IPS DF 19.7 (cell line): ENCODE measurements at places on chromosomes 7 and 10.

GRCh38 chr10:101297901-101298486 lies 56.0 kb upstream of the BTRC start:
- no peak for DNase-seq

DNA sequence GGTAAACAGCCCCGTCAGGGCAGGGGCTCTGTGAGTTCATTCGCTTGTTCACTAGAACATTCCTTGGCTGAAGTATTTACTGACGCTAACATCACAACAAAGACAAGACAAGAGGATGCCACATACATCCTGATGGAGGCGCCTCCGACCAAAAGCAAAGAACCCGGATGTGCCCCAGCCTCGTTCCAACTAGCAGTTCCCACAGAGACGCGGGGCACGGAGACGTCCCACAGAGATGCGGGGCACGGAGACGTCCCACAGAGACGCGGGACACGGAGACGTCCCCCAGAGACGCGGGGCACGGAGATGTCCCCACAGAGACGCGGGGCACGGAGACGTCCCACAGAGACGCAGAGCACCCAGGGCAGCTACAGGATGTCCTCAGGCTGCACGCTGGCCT lies 35.4 kb upstream of the CFAP46 start:
- DNase-seq, result no peak

- DNase-seq, result no peak
These were observed 103.8 kb upstream of the PPIF start for GRCh38 chr10:79243181-79244067.

DNA sequence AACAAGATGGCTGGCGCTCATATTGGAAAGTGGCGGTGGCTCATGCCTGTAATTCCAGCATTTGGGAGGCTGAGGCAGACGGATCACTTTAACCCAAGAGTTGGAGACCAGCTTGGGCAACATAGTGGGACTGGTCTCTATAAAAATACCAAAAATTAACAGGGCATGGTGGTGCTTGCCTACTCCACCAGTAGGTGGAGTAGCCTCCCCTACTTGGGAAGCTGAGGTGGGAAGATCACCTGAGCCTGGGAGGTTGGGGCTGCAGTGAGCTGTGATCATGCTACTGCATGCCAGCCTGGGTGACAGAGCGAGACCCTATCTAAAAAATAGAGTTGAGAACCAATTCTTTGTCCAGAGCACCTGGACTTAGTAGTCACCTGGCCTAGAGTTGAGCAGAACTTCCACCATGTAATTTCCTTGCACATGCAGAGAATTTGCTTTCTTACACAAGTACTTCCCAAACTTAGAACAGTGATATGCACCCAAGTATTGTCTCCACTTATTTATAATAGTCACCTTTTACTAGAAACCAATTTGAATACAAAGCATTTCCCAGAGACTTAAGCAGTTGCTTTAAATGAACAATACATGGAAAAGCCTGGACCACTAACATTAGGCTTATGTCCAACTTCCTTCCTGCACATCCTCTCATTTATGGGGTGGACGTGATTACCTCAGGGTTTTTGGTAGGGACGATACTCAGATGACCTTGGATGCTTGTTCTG lies 15.9 kb downstream of the LAMB4 start:
- DNase-seq, result peak; percentile 15

DNA sequence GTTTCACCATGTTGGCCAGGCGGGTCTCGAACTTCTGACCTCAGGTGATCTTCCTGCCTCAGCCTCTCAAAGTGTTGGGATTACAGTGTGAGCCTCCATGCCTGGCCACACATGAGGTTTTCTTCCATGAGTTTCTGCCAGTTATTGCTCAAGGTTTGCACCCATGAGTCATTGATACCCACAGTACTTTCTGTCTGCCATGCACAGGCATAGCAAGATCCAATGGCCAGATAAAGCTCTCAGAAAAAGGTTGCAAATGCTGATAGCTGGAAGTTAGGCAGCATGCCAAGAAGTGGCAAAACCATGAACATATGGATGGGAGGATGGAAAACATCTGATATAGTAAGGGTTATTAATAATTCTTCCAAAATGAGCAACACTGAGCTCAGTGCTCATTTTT lies 298.7 kb upstream of the NRG3 start:
- no peak for DNase-seq

- DNase-seq, result no peak
These were observed 77.4 kb downstream of the RBM20 start for GRCh38 chr10:110721406-110722038.

DNA sequence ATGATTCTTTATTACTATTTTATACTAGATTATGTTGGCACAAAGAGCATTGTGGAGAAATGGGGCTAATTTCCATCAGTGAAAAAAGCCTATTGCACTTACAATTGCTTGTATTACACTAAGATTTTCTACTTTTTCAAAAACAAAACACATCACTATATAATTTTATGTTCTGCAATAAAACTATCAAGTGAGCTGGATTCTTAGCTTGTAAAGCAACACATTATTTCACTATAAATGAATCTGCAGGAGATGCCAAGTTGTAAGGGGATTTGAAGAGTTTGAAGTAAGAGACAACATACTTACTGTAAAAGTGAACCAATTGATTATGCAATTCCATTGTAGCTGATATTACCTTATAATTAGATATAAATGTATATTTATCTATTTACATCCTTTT lies 333.3 kb upstream of the SEMA3D start:
- no peak for DNase-seq

- no peak for DNase-seq
These were observed 25.6 kb upstream of the PLEKHA1 start for GRCh38 chr10:122348935-122349361.

- DNase-seq, result no peak
These were observed 98.6 kb upstream of the DIP2C start for GRCh38 chr10:787933-788651.

DNA sequence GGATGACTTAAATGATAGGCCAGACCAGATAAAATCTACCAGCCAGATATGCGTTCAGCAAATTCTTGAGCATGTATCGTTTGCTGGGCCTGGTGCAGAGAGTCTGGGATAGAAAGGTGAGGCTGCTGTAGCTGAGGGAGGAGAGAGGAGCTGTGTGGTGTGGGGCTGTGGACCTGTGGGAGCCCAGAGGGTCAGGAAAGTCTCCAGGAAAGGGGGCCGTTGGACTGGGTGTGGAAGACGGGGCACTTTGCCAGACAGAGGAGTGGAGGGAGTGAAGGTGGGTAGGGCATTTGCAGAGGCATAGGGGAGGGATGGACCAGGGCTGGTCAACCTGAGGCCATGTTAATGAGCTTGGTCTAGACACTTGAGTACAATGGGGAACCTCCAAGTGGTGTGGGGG lies 124.7 kb upstream of the UNC5B start:
- no peak for DNase-seq

DNA sequence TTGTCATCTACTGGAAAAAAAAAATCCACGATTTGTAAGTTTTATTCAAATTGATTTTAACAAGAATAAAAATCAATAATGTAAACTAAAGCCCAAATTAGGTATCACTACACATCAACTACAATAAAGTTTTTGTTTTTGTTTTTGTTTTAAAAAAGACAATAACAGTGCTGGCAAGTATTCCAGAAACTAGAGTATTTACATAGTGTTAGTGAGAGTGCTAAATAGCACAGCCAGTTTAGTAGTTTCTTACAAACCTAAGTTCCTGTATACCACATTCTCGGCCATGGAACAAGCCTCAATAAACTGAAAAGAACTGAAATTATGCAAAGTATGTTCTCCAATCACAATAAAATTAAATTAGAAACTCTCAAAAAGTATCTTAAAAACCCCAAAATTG lies 8.1 kb downstream of the ARHGAP12 start:
- DNase-seq, result no peak

DNA sequence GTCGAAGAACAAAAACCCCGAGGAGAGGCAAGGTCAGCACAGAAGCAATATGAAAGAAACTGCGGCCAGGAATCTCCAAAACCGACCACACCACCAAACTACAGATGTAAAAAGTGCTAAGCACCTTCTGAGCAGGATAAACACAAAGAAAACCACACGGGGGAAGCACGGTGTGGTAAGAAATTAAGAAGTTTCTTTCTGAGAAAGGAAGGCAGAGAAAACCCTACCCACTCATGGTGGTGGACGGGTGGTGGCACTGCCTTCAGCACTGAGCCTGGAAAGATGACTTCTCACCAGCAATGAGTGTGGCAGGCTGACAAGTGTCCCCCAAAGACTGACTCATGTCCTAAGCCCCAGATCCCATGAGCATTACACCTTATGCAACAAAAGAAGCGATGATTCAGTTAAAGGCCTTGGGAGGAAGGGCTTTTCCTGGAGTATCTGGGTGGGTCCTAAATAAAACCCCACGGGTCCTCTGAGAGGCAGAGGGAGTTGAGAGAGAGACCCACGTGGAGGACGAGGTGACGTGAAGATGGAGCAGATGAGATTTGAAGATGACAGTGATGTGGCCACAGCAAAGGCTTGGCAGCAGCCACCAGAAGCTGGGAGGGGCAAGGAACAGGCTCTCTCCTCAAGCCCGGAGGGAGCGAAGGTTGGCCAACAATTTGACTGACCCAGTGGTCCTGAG lies 124.9 kb downstream of the DLG5 start:
- no peak for DNase-seq

DNA sequence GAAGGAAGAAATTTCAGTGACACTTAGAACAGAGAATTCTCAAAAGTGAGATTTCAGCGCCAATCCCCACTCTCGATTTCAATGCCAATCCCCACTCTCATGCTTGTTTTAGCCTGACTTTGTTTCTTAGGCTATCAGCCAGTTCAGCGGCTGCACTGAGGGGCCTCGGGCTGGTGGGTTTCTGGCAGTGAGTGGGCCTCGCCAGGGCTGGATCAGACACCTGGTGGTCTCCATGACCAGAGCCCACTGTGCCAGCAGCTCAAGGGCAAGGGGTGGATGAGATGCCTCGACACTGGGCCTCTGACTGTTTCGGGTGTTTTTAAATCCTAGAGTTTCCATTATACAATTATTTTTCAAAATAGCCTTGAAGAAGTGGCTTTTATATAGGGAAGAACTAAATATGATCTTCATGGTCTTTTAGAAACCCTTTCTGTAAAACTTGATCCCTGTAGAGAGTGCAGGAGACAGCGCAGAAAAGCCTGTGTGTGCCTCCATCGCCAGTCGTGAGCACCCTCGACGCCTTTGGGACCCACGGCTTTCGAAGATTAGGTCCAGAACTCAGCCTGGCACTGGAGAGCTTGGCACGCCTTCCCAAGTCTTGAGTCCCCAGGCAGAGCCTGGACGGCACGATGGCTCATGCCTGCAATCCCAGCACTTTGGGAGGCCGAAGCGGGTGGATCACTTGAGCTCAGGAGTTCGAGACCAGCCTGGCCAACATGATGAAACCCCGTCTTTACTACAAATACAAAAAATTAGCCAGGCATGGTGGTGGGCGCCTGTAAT lies 76.2 kb downstream of the INPP5A start:
- no peak for DNase-seq

GRCh38 chr10:16765509-16766375 lies 51.5 kb downstream of the RSU1 start:
- no peak for DNase-seq

- no peak for DNase-seq
These were observed 8.7 kb downstream of the SEMA3E start for GRCh38 chr7:83640240-83640639.

- DNase-seq, result no peak
These were observed 178.3 kb upstream of the KLF14 start for GRCh38 chr7:130912082-130912861.

DNA sequence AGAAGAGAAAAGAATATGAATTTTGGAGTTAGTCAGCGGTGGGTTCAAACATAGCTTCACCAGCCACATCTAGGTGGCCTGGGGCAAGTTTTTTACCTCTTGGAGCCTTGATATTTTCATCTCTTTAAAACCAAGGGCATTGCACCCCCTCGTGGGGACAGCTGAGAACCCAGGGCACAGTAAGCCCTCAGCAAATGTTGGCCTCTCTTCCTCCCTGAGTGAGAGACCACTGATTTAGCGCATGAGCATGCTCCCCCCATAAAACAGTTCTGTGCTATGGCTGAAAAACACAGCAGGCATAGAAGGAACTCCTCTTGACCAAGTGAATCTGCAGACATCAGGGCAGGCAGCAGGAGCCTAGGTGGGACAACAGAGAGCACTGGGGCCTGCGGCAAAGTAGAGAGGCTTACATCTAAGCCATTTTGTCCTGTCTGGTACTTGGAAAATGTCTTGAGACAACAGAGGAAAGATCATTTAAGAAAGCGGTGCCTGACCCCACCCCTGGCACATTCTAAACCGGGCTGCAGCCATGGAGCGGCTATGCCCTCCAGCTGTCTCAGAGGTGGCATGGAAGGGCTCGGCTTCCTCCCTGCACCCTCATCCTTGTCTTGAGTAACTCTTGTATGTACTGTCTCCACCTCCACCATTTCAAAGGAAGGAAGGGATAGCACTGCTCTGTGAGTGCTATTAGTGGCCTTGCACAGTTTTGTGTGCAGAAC lies 94.7 kb downstream of the ARHGAP22 start:
- no peak for DNase-seq

DNA sequence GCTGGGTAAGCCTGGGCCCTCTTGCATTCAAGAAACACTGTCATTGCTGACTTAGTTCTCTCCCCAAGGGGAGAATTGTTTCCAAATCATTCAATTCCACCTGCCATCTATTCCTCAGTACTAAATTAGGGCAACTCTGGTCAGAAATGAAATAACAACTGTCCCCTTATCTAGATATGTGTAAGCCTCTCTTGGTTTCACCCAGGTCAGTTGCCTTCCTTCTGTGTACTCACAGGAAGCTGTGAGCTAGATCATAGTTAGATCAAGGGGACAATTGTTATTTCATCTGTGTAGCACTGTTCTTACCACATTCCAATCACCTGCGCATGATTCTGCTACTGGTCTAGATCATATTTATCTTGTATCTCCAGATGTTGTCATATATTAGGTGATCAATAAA lies 483.0 kb upstream of the SORCS1 start:
- DNase-seq, result no peak

DNA sequence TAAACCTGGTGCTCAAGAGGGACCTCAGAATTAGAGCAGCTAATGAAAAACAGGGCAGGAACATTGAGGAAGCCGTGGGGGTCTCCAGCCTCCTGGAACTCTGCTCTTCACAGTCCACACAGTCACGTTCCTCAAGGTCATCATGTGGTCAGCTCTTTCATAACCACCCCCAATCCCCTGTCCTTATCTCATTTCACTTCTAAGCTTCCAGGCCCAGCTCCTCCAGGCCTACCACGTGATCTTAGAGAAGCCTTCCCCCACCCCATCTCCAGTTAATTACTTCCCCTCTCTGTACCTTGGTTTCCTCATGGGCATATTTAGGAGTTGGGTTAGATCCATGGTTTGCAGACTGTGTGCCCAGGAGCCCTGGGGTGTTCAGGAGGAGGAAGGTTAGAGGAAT lies 106.4 kb upstream of the TCF7L2 start:
- DNase-seq, result no peak
